Anterior cingulate cortex (tissue), 58 donors: ENCODE measurements at places on chromosomes 3 and 15.

DNA sequence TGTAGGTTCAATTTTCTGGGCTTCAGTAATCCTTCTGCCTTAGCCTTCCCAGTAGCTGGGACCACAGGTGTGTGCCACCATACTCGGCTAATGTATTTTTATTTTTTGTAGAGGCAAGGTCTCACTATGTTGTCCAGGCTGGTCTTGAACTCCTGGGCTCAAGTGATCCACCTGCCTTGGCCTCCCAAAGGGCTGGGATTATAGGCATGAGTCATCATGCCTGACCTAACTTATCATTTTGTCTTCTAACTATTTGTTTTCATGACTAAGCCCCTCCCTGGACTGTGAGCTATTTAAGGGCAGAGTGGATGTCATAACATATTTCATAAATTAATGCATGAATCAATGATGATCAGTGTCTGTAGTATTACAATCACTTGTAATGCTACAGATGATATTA, 56.1 kb upstream of the PIAS1 start:
- DNase-seq, result no peak

- DNase-seq, result no peak
Measured at GRCh38 chr15:22944651-22945050, 35.5 kb downstream of the CYFIP1 start.

GRCh38 chr3:178588628-178589027, 52.4 kb downstream of the KCNMB2 start:
- no peak for DNase-seq

DNA sequence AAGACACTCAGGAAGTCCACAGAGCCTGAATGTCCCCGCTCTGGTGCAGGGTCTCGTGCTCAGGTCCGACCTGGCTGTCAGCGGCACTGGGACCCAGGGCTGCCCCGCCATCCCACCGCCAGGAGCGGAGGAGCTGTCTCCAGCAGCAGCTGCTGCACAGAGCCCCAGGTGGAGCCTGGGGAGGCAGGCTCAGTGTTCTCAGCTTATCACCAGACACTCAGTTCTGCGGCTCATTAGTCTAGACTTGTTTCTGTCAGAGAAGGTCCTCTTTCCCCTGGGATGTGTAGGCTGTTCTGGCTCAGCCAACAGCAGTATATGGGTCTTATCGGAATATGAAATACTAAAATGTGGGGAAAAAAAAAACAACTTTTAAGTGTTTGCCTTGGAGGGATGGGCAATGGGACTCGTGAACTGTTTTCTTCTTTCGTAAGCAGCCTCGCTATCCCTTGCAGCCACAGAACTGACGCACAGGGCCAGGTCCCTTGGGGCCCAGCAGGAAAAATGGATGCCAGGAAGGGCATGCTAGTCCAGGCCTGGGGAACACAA, 75.9 kb downstream of the KLF13 start:
- DNase-seq, result no peak

DNA sequence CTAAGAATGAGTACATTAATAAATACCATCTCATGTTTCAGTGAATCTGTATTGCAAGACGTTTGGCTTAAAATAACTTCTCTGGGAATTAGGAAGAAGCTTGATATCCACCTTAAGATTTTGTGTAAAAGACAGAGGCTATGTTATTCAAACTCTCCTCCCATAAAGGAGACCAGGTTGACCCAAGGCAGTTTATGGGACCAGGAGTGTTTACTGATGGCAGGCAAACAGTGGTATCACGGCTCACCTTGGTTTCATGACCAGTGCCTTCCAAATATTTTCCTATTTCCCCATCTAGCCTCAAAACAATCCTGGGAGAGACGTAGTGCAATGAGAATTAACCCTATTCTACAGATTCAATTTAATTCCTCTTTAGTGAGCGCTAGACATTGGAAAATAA, 90.2 kb upstream of the SNTN start:
- DNase-seq, result no peak

GRCh38 chr3:123640740-123641462, 56.0 kb upstream of the HACD2 start:
- no peak for DNase-seq

GRCh38 chr3:67006460-67006859, 8.4 kb downstream of the KBTBD8 start:
- no peak for DNase-seq

- no peak for DNase-seq
Measured at GRCh38 chr3:189355481-189356201, 183.9 kb downstream of the TPRG1 start.

DNA sequence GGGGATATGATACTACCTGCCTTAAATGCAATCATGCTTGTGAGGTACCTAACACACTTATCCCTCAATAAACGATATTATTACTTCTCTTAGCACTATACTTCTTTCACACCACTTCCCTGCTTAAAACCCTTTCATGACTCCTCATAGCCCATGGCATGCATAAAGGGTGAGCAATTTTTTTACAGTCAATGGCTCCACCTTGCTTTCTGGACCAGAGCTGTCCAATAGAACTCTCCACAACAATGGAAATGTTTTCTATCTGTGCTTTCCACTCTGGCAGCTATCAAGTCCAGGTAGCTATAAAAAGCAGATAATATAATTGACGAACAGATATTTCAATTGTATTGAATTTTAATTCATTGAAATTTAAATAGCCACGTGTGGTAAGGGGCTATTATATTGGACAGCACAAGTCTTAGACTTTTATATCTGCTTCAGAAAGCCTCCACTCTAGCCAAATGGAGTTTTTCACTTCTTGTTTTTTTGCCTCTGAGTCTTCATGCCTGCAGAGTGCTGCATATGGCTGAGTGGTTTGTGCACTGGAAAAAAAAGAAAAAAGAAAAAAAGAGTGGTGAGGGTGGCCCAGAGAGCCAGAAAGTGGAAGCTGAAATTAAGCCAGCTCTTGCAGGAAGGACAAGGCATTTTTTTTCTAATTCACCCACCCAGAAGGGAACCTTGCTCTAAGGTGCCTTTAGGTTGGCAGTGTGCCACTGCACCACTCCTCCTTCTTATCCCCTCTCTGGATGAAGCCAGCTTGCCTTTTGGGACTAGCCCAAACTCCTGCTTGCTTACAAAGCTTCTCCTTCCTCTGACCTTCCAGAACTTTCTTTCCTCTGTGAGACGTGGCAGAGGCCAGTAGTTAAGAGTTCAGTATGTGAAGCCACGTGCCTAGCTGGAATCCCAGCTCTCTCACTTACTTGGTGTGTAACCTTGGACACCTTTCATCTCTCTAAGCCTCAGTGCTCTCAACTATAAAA, 239.0 kb upstream of the LRTM1 start:
- no peak for DNase-seq

DNA sequence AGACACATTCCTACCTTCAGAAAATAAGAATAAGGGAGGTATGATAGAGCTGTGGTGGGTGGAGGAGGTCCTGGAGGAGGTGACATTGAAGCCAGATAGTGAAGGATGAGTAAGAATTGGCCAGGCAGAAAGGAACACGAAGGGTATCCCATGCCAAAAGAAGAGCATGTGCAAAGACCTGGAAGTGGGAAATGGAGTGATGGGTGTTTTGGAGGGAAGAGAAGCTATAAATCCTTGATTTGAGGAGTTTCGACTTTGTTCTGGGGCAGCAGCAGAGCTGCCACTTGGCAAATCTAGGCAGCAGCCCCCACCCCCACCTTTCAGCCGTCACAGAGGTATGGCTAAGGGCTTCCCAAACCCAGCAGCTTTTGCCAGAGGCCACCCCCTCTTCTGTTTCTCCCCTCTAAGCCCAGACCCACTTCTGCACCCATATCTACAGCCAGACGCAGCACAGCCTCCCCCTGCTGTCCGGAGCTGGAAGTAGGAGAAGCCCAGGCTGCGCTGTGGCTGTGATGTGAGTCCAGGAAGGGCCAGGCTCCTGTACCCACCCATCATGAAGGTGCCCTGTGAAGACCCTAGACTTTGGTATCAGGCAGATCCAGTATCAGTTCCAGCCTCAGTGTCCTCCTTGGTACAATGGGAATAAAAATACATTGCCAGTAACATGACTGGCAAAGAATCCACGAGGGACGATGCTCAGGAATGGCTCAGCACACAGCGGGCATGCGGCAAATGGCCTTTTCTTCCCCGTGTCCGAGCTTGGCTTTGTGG, 188.7 kb upstream of the LINGO1 start:
- DNase-seq, result peak; percentile 17
